ENCODE measurements at places on chromosomes 3 and 15.

GRCh38 chr3:21434310-21434709 lies 316.7 kb downstream of the ZNF385D start:
- no peak for DNase-seq

- no peak for DNase-seq
Measured at GRCh38 chr3:189584645-189585044, 46.5 kb upstream of the TP63 start.

GRCh38 chr15:61835496-61836106 lies 224.6 kb downstream of the VPS13C start:
- no peak for DNase-seq

DNA sequence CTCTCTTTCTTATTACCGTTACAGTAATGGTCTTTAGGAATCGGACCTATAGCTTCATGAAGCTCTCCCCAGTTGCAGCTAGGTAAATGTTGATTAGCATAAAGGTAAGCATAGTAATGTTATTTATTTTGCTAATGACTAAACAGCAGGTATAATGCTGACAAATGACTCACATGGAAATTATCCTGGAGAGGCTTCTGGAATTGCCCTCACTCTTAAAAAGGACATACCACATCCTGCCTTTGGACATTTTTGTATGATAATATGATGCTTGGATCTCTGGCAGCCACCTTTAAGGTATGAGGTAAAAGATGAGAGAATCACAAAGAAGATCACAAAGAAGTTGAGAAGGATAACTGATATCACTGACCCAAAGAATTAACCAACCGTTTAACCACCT lies 238.6 kb downstream of the CHL1 start:
- DNase-seq, result no peak

GRCh38 chr3:5275529-5275928 lies 88.0 kb downstream of the EDEM1 start:
- no peak for DNase-seq

DNA sequence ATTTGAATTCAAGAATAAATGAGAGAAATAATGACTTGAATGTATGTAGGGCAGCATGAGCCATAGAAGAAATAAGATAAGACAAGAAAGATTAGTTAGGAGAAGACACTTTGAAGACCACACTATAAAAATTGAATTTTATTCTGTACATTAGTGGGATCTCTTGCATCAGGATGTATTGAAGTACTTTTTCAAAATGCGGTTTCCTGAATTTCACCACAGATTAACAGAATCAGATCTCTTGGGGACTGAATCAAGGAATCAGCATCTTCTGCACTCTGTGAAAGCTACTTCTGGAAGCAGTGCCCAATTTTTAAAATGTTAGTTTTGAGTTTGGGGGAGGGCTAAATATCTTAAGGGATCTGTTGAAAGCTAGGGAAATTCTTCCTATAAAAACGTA lies 763.9 kb upstream of the GOLIM4 start:
- no peak for DNase-seq

Measured in NCI-H510A (cell line).